GM12865 (cell line): ENCODE measurements at places on chromosomes 5 and 9.

GRCh38 chr9:15272377-15272928 is 34.6 kb downstream of the TTC39B start:
- no peak for DNase-seq

DNA sequence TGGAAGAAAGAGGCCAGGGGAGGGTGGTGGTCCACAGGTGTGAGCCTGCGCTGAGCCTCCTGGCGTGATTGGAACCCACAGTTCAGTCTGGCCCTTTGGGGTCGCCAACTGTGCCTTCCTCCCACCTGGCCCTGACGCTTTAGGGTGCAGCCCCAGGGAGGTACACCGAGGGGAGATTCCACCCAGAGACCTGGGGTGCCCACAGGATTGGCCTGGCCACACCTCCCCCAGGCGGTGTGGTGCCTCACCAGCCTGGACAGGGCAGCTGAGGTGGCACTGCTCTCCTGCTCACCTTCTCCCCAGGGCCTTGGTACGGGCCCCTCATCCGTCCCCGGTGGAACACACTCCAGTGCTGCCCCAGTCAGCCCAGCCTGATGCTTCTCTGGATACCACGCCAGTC is 1.0 kb upstream of the CLIC3 start:
- no peak for DNase-seq

- DNase-seq, result no peak
Measured at GRCh38 chr5:178119915-178120606, 6.7 kb downstream of the N4BP3 start.

DNA sequence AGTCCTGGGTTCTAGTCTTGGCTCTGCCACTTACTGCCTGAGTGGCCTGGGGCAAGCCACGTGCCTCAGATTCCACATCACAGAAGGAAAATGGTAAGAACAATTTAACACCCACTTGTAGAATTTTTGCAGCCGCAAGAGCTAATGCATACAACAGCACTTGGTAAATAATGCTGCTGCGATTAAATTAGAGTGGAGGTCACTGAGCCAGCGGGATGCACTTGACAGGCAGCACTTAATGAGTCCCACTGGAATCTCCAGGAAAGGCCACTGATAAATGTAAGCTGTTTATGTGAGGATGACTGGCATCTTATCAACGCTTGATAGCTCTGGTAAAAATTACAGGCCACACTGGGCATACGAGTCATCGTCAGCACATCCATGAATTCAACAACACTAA is 59.4 kb upstream of the UBTD2 start:
- no peak for DNase-seq

- no peak for DNase-seq
Measured at GRCh38 chr9:111297066-111297824, 32.8 kb downstream of the OR2K2 start.

GRCh38 chr9:135105211-135105745 is 17.8 kb downstream of the OLFM1 start:
- no peak for DNase-seq

DNA sequence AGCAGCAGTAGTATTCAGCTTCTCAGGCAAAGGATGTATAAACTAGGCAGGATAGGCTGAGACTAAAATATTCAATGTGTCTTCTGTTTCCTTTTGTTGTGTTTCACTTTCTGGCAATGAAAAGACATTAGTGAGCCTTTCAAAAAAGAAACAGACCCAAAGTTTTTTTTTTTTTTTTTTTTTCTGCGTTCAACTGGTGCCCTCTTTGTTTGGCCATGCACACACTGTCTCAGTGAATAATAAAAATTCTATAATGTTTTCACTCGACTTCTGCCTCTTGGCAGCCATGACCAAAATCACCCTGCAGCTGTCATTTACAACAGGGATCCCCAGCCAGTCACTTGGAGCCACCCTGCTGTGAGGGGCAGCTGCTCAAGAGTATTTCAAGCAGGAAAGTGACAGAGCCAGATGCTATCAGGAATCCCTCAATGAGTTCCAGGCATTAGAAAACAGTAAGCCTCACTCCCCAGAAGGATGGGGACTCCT is 44.0 kb upstream of the MAN2A1 start:
- no peak for DNase-seq

- no peak for DNase-seq
Measured at GRCh38 chr5:23234197-23234596, 273.2 kb upstream of the PRDM9 start.

GRCh38 chr9:107674721-107675277 is 185.2 kb upstream of the KLF4 start:
- peak; percentile 13 for DNase-seq

DNA sequence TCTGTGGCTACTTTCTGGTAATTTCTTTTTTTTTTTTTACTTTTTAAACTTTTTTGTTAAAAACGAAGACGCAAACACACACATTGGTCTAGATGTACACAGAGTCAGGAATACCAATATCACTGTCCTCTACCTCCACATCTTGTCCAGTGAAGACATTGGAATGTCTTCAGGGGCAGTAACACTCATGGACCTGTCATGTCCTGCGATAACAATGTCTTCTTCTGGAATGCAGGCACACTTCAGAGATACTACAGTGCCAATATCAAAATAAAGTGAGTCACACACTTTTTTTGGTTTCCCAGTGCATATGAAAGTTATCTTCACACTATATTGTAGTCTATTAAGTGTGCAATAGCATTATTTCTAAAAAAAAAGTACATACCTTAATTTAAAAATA is 175.9 kb downstream of the ARRDC3 start:
- DNase-seq, result no peak

- no peak for DNase-seq
Measured at GRCh38 chr5:30525353-30525752, 668.1 kb upstream of the CDH6 start.

DNA sequence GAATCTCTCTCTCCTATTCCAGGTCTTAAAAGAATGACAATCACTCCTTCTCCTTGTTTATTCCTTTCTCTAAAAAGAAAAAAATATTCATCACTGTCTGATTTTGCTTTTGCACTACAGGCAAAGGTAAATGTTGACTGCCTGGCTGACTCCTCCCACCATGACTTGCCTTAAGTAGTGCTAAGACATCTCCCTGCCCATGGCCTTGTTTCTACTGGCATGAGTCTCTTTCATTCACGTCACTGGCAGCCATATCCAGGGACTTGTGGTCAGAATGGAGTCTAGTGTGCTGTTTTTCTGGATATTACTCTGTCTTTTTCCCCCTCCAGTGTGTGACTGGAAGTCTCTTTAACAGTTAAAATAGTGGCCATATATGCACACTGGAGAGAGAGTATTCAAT is 522.9 kb upstream of the DAB2 start:
- DNase-seq, result no peak

DNA sequence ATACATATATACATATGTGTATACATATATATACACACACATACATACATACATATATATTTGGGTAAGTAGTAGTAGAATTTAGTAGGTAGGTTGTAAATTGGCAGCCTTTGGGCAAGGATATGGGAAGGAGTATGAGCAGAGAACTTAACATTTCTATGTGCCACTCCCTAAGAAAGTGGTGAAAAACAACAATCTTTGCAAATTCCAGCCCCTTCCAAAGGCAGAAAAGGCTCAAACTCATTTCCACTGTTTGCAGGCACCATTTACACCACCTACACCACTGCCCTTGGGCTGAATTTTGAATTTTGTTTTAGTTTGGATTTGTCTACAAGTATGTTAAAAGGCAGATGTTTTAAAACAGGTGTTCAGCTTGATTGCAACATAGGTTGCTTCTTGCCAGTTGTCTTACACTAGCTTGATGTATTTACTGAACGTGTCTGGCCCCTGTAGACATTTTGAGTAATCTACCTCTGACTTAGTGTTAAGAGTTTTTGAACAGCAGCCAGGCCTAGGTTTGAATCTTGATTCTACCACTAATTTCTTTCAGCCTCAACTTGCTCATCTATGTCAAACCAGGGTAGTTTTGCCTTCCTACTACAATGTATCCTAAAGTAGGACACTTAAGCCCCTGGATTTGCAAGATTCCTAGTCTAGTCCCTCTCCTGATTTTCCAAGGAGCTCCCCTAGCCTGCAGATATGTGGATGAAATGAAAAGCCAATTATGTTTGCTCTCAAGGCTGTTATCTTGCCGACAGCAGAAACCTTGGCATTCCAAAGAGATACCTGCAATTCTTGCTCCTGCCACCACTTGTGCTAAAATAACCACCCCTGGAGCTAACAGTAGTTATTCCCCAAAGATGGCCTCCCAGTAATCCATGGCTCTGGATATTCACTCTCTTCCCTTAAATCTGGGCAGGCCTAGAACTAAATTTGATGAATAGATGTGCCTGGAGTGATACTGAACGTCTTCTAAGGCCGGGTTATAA is 156.2 kb upstream of the SLC44A1 start:
- no peak for DNase-seq

DNA sequence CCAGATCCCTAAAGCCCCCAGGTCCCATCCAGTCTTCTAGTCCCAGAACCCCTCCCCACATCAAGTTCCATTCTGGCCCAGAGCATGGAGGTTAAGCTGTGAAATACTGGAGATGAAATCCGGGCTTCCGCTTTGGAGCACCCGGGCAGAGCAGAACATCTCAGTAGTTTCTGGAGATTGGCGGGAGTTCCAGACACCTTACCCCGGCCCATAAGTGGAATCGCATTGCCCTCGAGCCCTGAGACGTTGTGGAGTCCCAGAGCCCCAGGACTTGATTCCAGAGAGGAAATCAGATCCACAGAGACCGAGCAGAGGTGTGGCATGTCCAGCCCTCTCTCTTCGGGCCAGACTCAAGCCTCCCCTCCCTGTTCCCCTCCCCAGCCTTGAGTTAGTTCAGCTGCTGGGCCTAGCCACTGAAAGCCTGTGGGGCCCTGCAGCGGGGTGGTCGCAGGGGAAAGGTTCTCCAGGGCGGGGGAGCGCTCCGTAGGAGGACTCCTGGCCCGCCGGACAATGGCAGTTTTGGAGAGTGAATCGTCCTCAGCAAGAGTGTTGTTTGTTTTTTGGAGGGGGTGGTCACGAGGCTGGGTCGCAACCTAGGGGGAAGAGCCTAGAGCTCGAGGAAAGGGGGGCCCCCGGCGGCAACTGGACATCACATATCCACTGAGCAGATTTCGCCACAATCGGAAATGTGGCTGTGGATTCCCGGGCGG is 1.0 kb upstream of the PAX5 start:
- DNase-seq, result peak; percentile 42

GRCh38 chr5:130605234-130605633 is 559.8 kb downstream of the HINT1 start:
- no peak for DNase-seq

GRCh38 chr5:75603821-75604220 is 7.4 kb upstream of the ANKDD1B start:
- no peak for DNase-seq

GRCh38 chr5:173517648-173518047 is 98.8 kb downstream of the BOD1 start:
- no peak for DNase-seq

- DNase-seq, result no peak
Measured at GRCh38 chr5:146753641-146754040, 124.9 kb downstream of the PPP2R2B start.
